Activated CD8-positive, alpha-beta T cell treated with anti-CD3 and anti-CD28 coated beads, Interleukin-2, amount 10 ng/mL, durations not matched to agents 7 days and 5 days (primary cell): ENCODE measurements at places on chromosomes 2 and 18.

GRCh38 chr18:37378336-37379010 lies 187.1 kb downstream of the CELF4 start:
- no peak for DNase-seq

- no peak for DNase-seq
Observed at GRCh38 chr18:21980744-21981143, 188.6 kb upstream of the GATA6 start.

GRCh38 chr2:71611781-71612527 lies 158.6 kb downstream of the DYSF start:
- DNase-seq: no peak

DNA sequence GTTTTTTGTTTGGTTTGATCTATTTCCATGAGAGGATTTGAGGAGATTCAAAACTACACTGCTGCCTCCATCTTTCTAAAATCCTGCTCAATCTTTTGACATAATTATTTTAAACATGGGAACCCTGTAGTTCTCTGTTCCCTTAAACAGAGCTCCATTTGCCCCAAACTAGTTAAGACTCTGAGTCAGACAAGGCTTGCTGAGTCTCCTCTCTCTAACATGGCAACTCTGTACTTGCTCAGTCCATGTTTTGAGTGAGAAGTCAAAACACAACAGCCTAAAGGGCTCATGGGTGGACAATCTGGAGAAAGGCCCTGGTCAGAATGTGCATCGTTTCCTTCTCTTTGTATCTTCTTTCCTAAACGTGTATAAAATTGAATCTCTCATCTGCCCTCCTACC lies 7.1 kb upstream of the STAMBP start:
- no peak for DNase-seq

GRCh38 chr2:50525423-50525822 lies 506.5 kb downstream of the NRXN1 start:
- no peak for DNase-seq

DNA sequence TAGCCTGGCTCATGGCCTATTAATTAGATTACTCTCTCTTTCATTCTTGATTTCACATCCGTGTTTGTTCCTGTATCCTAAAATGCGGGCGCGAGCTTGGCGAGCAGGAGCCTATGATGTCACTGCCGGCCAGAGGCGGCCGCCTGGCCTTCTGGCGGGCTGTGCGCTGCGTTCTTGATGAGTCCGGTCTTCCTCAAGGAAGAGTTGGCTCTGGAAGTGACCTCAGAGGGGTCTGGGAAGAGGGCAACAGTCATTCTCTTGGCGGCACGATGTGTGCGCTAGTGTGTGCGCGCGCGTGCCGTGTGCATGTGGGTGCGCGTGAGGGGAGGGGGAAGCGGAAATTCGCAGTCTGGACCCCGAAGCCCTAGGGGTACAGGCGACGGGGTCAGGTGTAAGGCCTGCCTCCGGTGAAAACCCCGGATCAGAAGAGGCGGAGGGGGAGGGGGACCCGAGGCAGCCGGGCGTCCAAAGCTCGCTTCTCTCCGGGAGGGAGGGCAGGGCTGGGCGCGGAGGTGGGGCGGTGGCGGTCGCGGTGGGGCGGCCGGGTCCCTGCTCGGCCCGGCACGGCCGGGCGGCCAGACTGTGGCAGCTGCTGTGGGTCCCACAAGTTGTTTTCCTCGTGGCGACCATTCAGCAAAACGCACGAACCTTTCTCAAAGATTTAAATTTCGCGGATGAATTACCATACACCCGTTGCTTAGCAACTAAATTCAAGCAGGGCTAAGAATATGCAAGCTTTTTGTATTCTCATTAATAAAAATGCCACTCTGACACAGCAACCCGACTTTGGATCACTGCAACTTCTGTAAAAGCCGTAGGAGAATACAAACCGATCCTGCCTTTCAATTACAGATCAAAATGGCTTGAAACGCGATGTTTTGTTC lies 8.4 kb downstream of the POU3F3 start:
- no peak for DNase-seq

- no peak for DNase-seq
Observed at GRCh38 chr2:75447176-75447575, 113.6 kb downstream of the EVA1A start.

DNA sequence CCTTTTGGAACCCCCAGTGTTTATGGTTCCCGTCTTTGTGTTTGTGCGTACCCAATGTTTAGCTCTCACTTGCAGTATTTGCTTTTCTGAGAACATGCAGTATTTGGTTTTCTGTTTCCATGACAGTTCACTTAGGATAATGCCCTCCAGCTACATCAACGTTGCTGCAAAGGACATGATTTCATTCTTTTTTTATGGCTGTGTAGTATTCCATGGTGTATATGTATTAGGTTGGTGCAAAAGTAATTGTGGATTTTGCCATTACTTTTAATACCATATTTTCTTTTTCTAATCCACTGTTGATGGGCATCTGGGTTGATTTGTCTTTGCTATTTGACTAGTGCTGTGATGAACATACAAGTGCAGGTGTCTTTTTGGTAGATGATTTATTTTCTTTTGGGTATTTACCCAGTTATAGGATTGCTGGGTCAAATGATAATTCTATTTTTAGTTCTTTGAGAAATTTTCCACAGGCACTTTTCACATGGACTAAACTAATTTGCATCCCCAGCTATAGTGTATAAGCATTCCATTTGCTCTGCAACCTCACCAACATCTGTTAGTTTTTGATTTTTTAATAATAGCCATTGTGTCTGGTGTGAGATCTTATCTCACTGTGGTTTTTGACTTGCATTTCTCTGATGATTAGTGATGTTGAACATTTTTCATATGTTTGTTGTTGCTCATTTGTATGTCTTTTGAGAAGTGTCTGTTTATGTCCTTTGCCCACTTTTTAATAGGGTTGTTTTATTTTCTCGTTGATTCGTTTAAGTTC lies 63.6 kb downstream of the CERS6 start:
- no peak for DNase-seq

DNA sequence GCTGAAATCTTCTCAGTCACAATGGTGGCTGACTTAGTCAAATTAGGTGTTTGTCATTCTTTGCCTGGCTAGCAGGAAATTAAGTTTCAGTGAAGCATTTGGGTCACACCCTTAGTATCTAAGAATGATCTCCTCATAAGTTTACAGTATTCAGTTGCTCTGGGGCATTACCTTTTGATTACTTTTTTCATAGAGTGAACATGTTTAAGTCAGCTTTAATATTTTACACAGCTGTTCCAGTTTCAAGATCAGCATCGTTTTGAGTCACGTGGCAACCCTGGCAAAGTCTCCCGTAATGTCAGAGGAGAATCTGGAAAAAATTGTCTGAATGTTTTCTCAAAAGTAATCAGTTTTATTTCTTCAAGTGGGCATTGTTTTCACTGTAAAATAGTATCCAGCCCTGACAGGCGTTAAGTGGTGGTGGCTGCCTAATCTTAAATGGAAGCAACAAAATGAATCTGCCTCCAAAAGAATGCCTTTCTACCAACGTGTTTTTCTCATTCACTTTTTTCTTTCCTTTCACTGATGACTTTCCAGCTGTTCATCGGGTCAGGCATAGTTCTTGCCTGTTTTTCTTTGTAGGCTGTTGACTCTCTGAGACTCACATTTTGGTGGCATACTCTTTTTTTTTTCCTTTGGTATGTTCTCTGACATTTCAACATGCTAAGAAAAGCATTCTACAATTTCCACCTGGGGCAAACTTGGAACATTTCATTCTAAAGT lies 319.6 kb upstream of the TCF4 start:
- no peak for DNase-seq

GRCh38 chr2:43718530-43719124 lies 42.4 kb upstream of the C1GALT1C1L start:
- no peak for DNase-seq

DNA sequence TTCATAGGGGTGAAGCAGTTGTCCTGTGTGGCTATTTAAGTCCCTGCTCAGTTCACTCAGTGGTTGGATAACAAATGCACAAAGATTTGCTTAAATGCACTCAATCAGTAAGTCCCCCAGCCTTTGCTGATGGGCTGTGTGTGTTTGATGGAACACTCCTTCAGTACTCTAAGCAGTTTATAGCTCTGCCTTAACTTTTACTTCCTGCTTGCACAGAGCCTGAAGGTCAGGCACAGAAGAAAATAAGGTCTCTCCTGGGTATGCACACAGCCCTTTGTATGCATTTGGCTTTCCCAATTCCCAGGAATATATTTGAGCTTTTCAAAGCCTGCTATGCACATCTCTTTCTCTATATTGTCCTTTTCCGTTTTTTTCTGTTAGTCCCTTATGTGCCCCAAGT lies 208.7 kb upstream of the STK17B start:
- DNase-seq: no peak

DNA sequence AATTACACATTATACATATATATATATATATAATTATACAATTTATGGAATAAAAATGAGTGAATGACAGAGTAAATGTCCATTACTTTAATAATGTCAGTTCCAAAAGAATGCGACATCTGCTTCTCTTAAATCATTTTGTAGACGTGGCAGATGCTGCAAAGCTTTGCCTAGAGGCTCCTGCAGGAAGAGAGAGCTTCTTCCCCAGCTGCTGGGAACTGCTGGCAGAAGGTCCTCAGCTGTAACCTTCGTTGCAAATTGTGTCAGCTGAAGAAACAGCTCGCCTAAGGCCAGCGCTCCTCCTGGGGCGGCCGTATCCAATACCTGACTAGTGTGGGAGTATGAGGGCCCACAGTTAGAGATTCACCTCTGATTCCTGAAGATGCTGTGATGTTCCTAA lies 9.6 kb upstream of the THNSL2 start:
- DNase-seq: no peak

GRCh38 chr2:29382486-29382885 lies 267.3 kb downstream of the CLIP4 start:
- DNase-seq: no peak

DNA sequence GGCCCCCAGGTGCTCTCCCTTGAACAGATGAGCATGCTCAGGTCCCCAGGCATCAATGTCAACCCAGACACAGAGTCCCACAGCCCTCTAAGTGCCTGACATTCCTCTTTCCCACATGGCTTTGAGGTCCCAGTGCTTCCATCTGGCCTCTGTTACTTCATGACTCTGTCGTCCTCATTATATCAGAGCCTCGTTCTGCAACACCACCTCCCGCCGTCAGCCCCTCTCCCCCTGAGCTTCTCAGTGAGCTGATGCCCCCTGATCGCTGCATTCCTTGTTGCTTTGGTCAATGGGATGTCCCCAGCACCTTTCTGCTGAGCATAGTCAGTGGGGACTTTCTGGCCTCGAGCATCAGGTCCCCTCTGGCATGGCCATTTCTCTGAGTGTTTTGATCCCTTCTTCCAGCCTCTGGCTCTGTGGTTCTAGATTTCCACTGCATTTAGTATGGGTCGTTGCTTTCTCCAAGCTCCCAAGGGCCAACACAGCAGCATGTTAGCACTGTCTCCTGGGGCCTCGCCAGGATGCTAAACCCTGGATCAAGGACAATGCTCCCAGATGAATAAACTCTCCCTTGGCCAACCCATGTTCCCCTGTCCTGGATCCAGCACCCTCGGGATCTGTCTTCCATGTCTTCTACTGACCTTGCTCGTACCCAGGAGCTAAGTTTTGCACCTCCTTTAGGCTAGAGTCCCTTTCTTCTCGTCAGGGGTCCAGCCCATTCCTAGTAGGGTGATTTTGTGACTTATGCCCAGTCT lies 143.2 kb upstream of the TWIST2 start:
- no peak for DNase-seq

DNA sequence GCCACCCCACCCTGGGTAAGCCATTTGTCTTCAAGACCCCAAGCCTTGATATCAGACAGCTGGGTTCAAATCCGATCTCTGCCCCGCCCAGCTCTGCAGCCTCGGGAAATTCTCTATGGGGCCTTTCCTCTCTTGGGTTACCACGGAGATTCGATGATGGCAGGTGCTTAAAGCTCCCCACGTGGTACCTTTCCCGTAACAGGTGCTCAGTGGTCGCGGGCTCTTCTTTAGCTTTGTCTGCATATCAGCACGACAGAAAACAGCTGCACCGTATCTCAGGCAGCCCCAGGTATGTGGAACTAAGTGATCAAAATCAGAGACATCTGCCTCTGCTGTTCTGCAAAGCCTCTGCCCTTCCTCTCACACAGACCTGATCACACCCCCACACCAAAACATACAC lies 37.4 kb downstream of the TTC32 start:
- no peak for DNase-seq
